ENCODE measurements at places on chromosomes 2 and 18. TPM values are rescaled to one million over a fixed set of nuclear protein-coding genes. Genes with fewer than 3 reads are reported as not detected.

DNA sequence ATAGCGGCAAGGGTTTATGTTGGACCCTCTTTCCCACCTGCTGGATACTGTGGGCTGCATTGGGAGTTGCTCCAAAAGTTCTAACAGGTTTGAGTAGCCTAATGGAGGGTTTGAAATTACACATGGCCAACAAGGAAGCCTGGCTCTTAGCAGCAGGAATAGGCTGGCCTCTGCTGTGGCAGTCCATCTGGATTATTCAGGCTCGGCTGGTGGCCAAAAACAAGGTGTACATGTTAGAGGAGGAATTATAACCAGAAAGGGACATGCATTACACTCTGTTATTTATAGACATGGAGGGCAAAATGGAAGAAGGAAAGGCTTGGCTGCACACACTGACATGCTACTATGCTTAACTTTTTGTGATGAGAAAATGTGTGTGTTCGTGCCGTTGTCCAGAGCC is 61.1 kb upstream of the NRXN1 start:
- no peak for DNase-seq

GRCh38 chr2:162111958-162112850 is 38.2 kb upstream of the DPP4 start:
- DNase-seq, result peak; percentile 23

DNA sequence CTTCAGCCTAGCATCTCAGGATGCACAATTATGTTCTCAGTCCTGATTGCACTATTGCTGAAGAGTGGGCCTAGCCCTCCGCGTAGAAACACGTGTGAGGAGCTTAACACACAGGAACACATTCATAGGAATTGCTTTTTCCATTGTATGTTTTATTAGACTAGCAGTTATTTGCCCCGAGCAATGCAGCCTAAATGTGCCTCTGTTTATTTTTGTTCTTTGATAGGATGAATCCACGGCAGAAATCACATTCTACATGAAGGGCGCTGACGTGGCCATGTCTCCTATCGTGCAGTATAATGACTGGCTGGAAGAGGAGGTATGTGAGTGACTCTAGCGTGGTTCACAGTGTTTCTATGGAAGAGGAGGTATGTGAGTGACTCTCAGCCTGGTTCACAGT is 65.9 kb upstream of the NFATC1 start:
- DNase-seq, result no peak

The MC2R gene
- not detected for total RNA-seq

DNA sequence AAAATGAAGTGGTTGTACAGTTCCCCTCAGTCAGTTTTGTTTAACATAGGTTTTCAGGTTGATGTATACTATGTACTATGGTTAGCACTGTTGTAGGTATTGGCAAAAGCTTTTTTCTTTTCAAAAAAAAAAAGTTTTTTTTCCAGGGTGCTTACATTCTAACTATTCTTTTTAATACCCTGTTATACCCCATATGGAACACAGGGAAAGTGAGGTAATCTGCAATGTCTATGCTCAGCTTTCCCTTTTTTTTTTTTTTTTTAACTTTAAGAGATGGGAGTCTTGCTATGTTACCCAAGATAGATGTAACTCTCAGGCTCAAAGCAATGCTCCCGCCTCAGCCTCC is 590 bp upstream of the CCDC138 start:
- DNase-seq, result no peak

The PDE11A gene
- total RNA-seq, result not detected

- DNase-seq, result no peak
Observed at GRCh38 chr18:44245019-44245418, 435.7 kb upstream of the SETBP1 start.

The SCN7A gene
- 0.06 TPM for total RNA-seq

- DNase-seq, result no peak
Observed at GRCh38 chr2:42385225-42385624, 24.2 kb upstream of the COX7A2L start.

DNA sequence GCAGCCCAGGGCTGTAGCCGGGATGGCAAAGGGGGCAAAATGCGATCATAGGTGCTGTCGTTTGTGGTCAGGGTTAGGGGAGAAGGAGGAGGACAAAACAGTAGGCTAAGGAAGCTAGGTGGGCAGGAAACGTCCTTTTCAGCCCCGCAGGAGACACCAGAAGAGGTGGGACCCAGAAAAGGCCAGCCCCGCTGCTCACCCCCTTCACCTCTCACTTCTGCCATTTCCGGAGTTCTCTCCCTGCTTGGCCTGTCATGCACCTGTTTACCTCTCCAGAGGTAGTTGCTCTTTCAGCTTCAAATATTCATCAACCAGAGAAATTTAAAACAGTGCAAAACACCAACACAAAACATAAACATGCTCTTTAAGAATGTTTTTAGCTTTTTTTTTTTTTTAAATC is 849 bp downstream of the AQP4 start:
- DNase-seq, result no peak

- DNase-seq, result no peak
Observed at GRCh38 chr2:120477198-120477597, 131.3 kb downstream of the INHBB start.

- no peak for DNase-seq
Observed at GRCh38 chr2:173647681-173648311, 293.1 kb downstream of the CDCA7 start.

The B3GNT7 gene
- not detected for total RNA-seq

The CIB4 gene
- total RNA-seq, result not detected
